Activated CD4-positive, CD25-positive, alpha-beta regulatory T cell treated with anti-CD3 and anti-CD28 coated beads, Interleukin-2, amount 50 U/mL, for 16 hours (primary cell): ENCODE measurements at places on chromosomes 12 and 14.

GRCh38 chr12:112275207-112275606 lies 107.0 kb downstream of the HECTD4 start:
- no peak for DNase-seq

DNA sequence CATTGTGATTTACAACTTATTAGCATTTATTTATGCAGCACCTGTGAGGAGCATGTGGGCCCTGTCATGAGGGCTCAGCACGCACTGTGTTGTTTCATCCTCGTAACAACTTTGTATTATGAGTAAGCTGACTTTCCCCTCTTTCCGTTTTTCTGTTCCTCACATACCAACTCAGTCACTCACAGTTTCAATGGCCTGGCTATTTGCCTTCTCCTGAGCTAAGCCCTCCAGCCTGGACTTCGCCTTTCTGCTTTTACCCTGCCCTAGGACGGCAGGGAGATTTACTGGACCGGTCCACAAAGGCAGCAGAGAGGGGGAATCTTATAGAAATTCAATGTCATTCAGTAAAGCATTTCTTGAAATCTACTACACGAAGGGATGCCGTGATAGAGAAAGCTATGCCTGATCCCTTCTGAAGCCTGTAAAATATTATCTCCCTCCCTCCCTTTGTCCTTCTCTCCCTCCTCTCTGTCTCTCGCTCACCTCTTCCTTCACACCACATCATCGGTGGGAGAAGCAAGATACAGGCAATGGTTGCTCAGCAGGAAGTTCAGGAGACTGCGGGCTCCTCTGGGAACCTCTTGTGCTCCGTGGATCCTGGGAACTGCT lies 219.2 kb upstream of the TBX3 start:
- no peak for DNase-seq

DNA sequence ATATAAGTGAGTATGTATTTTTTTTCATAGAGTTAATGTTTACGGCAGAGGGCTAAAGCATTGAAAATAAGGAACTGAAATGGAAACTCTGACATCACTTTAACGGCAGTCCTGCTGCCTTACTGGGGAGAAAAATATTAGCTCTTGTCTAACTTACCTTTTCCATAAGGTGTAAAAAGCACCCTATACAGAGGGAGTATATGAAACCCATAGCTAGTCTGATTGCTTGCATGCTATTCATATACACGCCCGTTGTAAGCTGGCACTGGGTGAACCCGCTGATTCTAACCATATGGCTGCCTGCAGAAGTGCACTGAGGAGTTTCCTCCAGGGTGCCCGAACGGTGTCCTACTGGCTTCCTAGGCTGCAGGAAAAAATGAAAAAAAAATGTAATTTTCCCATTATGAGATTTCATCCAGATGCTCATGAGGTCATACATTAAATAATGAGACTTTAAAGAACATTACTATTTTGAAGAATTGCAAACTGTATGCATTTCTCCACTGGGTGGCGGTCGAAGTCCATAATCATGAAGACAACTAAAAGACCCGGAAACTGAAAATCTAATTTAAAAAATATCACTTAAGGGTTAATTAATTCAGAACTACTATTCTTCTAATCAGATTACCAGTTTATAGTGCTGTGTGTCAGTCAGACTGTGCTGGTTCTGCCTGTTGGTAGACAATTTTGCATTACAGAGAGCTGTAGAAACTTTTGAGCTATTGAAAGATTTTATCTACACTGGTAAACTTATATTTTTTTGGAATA lies 144.7 kb downstream of the ALX1 start:
- DNase-seq: no peak

- DNase-seq: no peak
These were observed 849 bp downstream of the KRT5 start for GRCh38 chr12:52519387-52519703.

DNA sequence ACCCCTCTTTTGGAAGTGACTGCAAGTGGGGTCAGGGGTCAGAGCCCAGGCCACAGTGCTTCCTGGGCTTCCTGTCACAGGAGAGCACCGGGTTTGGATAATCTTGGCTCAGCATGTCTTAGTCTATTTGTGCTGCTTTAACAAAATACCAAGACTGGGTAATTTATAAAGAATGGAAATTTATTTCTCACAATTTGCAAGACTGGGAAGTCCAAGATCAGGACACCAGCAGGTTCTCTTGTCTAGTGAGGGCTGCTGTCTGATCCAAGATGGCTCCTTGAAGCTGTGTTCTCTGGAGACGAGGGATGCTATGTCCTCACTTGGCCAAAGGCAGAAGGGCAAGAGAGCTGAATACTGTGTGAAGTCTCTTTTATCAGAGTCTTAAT lies 74.1 kb downstream of the RIN3 start:
- no peak for DNase-seq

DNA sequence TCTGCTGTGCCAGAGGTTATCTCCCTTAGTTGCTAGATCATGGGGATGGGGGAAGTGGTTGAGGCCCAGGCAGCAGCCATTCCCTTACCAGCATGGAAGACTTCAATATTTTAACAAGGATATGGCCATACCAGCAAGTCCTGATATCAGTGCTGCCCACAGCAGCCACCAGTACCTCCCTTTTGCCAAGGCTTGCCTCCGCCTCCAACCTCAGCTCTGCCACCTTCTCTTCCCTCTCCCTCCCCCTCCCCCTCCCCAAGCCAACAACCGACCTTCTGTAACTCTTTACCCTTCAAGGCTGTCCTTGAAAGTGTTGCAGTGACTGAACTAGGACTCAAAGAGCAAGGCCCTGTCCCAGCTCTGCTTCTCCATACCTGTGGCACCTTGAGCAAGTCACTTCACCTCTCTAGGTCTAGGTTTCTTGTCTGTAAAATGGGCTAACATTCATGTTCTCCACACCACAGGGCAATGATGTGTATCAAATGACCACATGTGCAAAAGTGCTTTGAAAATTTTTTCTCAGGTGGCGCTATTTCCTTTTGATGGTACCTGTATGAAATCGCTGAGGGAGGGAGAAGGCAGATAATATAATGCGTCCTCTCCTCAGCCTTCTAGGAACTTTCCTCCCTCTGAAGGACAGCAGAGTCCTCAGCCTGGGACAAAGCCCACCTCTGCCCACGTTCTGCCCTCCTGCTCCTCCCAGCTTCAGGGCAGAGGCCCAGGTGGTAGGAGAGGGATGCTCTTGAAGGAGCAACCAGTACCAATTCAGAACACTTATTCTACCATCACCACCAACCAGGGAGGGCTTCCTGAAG lies 14.7 kb downstream of the PLEKHG6 start:
- DNase-seq: no peak

DNA sequence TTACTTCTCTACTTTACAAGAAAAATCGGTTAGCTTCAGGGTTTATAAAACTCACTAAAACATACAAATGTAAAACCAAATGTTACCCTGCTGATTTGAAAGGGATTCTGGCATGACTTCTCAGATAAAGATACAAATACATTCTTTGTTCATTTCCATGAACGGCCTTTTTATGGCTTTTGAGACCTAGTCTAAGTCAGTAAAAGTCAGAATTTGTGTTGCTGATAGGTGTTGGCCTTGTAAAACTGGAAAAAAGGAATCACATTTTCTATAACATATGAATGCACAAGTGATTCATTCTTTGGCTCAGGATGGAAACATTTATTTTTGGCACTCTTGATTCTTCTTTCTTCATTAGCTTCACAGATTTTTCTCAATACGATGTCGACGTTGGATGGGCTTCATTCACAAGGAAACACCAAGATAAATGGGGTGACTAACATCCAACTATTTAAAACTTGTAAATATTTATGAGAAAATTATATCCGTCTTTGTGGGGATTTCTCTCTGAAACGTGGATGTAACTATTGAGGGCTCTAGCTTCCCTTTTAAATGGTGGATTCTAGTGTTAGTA lies 27.0 kb upstream of the CPM start:
- DNase-seq: no peak

DNA sequence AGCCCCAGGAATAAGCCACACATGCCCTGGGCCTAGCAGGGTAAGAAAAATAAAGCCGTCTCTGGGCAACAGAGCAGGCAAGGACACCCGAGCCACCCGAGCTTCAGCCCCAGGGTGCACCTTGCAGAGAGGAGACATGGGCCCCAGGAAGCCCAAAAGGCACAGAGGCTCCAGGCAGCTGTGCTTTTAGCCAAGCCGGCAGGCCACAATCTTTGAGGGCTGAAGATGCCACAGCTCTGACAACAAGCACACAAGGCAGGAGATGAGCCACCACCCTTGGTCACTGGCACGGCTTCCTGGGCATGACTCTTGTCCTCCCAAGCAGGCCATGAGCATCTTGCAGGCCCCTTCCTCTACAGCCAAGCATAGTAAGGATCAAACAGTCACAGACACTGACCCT lies 86.3 kb downstream of the ITPK1 start:
- DNase-seq: no peak

DNA sequence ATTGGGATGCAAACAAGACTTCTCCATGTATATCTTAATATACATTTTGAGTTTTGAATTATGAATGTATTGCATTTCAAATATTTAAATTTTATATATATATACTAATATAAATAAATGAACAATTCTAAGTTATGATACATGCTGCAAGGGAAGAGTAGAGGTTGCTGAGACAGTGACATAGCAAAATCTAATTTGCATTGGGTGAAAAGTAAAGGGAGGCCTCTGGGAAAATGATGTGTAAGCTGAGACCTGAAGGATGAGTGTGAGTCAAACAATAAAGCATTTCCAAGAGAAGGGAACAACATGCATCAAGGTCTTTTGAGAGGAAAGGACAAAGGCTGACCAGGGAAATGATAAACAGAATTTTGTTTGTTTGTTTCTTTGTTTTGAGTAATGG lies 62.9 kb upstream of the PTPRQ start:
- no peak for DNase-seq

- no peak for DNase-seq
These were observed 1.3 kb downstream of the ARHGEF40 start for GRCh38 chr14:21071225-21072030.

DNA sequence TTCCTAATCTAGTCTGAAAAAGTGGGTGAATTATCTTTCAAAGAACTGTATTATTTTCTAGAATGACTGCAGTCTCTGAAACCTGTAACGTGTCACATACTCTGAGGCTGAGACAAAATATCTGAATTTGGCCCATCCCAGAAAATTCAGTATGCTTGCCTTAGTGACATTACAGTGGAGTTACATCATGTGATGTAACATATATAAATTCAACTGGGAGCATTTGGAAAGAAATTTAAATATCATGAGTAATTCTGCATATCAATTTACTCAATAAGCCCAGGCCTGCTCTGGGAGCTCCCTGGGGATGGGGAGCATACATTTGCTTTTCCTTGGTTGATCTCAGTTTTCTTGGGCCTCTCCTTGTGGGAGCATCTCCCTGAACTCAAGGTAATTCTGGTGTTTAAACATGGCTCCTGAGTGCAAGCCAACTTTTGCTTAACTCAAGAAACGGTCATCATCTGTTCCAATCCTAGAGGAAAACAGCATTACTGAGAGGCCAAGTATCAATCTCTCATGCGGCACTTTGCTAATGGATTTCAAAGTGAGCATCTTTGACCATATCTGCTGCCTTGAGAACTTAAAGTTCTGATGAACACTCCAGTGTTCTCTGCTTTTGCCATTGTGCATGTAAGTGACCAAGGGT lies 54.4 kb downstream of the AKAP6 start:
- DNase-seq: no peak
